ENCODE measurements at places on chromosomes 3 and 15.

DNA sequence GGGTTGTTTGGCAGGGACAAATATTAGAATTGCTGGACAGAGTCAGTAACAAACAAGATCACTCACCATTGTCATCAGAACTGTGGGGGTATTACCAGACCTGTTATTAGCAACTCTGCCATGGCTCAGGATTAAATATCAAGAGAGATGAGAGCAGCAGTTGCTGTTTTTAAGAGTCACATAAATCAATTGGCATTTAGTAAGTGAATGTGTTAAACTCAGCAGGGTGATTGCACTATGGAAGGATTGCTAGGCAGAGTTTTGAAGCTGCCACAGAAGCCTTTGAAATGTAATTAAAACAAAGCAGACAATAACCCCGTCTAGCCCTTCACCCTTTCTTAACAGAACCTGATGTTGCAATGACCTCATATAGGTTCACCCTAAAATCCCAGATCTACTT is 238.8 kb downstream of the GAP43 start:
- DNase-seq, result no peak

GRCh38 chr3:13281507-13282357 is 138.4 kb downstream of the NUP210 start:
- no peak for DNase-seq

DNA sequence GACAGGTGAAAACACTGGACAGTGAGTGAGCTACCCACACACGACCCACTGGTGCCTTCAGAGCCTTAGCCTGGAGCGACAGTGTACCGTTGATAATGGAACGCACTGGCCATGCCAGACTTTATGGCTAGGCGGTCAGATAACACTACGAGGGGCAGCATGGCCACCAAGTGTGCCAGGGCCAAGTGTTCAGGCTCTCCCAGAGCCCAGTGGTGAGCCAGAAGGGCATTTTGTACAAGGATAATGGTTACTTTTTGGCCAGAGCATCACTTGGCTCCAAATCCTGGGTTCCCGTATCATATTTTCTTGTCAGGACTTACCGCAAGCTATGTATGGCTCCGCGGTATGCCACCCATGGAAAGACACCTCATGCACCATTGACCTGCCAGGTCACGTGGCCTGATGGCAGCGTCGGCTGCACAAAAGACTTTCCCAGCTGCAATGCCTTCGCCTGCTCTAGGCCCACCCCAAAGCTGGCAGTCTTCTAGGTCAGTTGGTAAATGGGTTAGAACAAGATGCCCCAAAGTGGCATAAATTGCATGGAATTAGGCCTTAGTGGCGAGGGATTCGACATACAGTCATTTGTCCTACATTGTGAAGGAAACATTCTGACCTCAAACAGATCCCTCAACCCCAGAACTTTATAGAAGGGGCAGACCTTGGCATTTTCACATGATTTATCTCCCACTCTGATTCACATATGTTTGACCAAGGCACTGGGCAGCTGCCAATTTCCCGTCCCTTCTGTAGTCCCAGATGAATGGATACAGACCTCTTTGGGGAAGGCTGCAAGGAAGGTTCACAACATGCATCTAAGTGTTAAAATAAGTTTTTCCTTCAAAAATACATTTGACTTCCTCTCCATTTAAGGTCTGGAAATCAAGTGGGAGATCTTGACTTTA is 12.2 kb upstream of the SLC28A1 start:
- DNase-seq, result no peak

- DNase-seq, result peak; percentile 56
These were observed 8.0 kb downstream of the CHD2 start for GRCh38 chr15:92907896-92908712.

- DNase-seq, result no peak
These were observed 21.9 kb upstream of the SRPRB start for GRCh38 chr3:133783762-133784161.

DNA sequence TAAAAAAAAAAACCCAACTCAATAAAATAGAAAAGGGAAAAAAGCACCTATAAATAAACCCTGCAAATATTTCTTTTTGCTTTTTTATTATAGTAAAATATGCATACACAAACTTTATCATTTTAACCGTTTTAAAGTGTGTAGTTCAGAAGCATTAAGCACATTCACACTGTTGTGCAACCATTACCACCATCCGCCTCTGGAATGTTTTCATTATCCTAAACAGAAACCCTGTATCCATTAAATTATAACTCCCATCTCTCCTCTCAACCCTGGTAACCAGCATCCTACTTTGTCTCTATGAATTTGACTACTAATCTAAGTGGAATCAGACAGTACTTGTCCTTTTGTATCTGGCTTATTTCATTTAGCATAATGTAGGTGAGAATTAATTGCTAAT is 15.0 kb downstream of the CDCP1 start:
- no peak for DNase-seq

DNA sequence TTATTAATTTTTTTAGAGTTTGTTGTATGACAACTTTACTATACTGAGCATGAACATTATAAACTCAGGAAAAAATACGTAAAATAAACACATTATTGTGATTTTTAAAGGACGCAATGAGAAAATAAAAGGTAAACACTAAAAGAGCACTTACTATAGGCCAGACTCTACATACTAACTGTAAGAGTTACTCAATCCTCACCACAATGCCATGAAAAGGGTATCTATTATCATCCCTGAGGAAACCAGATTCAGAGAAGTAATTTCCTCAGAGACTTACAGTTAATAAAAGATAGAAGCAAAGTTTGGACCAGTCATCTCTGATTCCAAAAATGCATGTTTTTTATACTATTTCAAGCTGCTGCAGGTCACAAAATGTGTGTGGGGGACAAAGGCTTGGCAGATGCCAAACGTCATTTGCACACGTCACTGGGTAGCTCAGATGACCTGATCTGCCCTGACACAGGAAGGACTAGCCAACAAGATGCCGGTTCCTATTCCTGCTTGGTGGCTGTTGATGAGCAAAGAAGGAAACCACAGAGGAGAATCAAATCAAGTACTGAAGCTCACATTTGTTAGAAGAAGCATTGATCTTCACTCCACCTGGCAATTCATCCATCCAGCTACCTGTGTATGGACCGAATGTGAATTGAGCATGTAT is 42.3 kb downstream of the KLHL6 start:
- DNase-seq, result peak; percentile 62

GRCh38 chr15:27706300-27706699 is 392.8 kb downstream of the OCA2 start:
- no peak for DNase-seq

GRCh38 chr3:171301002-171301401 is 159.2 kb downstream of the TNIK start:
- DNase-seq, result no peak

DNA sequence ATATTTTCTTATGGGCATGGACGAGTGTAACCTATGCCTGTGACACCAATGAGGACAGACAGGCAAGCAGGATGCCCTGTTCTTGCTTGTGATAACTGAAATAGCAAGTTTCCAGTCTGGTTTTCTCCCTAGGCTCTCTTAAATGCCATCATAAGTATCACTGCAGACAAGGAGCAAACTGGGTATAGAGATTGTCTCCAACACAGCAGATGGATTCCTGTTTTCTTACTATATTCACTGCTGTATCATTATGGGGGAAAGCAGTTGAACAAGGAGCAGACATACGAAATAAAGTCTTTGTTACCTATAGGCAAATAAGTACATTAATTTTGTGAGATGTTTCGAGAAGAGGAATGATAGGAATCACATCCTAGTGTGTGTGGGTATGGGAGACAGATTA is 178.0 kb upstream of the TBL1XR1 start:
- DNase-seq, result no peak
